Stimulated activated CD8-positive, alpha-beta memory T cell treated with anti-CD3 and anti-CD28 coated beads, Interleukin-15, amount 100 ng/mL, for 24 hours (primary cell): ENCODE measurements at places on chromosomes 16 and 17.

GRCh38 chr17:48997103-48997826, at the start of gene IGF2BP1:
Gene IGF2BP1 (plus strand): TSS chr17:48997385. CDS start chr17:48997746, 361 bp downstream.
- no peak for DNase-seq

- no peak for DNase-seq
These were observed 2.7 kb upstream of the KRTAP17-1 start for GRCh38 chr17:41318231-41318630.

GRCh38 chr17:60231234-60231633, 81.5 kb downstream of the CA4 start:
- no peak for DNase-seq

DNA sequence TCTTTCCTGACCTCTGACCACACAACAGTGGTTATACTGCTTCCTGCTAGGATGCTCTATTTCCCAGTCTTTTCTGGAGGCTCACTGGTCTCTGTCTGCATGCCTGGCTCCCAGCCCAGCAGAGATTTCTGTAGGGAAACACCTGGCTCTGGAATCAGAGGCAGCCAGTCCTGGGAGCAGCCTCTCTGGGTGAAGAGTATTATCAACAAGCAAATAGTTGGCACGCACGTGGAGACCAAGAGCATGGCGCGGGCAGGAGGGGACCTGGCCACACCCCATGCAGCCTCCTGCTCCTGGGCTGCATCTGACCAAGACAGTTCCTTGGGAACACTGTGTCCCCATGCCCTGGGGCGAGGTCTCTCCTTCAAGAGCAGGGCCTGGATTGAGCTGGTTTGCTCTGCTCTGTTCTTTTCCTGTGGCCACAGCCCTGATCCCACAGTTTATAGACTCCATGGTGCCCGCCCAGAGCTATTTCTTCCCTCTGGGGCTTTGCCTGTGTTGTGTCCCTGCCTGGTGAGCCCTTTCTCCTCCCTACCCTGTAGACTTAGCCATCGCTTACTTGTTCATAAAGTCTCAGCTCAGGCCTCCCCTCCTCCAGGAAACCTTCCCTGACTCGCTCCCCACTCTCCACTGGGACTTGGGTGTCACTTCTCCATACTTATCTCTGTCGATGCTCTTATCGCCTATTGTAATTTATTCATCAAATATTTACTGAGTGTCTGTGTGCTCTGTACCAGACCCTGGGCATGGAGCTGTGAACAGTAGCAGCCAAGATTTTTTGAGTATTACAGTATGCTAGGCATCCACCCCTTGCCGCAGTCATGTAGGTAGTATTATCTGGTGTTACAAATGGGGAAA, 60.6 kb downstream of the SCNN1B start:
- no peak for DNase-seq

DNA sequence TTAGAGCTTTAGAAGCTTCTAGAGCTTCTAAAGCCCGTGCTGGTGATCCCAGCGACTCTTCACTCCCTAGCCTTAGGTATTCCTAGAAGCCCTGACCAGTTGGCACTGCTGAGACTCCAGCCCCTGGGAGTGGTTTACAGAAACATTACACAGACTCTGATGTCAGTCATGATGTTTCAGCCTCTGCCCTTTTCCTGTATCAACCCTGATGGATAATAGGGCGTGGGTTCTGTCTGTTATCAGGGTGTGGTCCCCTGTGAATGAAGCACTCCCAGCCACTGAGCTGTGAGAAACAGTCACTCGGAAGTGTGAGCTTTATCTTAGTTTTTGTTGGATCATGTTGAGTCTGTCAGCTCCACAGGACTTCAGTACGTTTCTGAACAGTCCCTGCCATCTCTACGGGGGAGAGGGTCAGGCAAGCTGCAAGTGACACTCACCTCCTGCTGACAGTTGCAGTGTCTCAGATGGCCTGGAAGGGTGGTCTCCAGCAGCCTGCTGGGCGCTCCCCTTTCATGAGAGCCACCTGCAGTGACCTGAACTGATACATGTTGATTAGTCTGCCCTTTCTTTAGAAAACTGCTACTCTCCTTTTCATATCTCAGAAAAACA, 12.8 kb downstream of the GOSR2 start:
- no peak for DNase-seq

DNA sequence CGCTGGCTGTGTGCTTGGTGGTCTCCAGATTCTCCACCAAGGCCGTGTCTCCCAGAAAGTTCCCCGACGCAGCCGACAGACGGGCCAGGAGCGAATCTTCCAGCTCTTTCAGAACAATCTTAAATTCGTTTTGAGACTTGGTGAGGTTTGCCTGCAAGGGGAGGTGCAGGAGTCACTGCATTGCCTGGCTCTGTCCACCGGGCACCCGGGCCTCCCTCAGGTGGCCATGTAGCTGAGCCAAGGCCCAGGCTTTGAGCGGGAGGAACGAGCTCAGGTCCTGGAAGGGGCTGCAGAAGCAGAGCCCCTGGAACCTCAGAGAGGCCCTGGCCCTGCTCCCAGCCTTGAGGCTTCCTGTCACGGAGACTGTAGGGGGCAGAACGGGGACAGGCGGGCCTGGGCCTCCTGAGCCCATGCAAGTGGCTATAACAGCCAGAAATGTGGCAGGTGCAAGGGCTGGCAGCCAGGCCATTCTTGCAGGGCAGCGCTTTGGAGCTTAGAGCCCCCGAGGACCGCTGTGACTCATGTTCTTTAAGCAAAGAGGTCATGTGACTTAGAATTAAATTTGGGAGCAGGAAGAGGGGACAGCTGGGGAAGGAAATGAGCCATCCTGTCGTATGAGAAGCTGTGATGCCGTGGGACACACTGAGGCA, 72.4 kb downstream of the PGS1 start:
- no peak for DNase-seq

DNA sequence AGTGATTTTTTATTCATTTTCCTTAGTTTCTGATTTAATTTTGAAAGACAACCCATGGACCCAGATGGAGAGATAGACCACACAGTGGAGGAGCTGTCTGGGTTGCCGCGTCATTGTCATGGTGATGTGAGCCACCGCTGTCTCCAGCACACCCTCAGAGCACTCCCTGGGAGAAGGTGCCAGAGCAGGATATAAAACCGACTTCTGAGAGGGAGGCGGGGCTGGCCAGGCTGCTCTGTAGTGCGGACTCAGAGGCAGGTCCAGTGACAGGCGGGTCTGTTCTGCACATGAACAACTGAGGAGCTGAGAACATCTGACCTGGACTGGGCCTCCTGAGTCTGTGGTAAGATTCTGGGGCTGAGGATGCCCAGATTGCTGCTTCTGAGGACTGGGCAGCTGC, 216.3 kb upstream of the NLRP1 start:
- no peak for DNase-seq

- no peak for DNase-seq
These were observed 28.1 kb downstream of the WSB1 start for GRCh38 chr17:27322026-27322425.
